Cardiac septum (tissue), 1 donor: ENCODE measurements at places on chromosomes 7 and 10. TPM values are rescaled to one million over a fixed set of nuclear protein-coding genes. Genes with fewer than 3 reads are reported as not detected.

Gene CLDN12
- 19.9 TPM for total RNA-seq

Gene SPDYE16
- not detected for total RNA-seq

Gene CRHR2
- total RNA-seq = 0.57 TPM

Gene ZNF804B
- total RNA-seq = 0.05 TPM

Gene CALML5
- not detected for total RNA-seq

Gene TMEM184A
- 0.08 TPM for total RNA-seq

Gene BTBD16
- not detected for total RNA-seq
